ENCODE measurements at places on chromosomes 7 and 10.

GRCh38 chr7:102317231-102318059 lies 30.8 kb downstream of the SH2B2 start:
- DNase-seq, result no peak

DNA sequence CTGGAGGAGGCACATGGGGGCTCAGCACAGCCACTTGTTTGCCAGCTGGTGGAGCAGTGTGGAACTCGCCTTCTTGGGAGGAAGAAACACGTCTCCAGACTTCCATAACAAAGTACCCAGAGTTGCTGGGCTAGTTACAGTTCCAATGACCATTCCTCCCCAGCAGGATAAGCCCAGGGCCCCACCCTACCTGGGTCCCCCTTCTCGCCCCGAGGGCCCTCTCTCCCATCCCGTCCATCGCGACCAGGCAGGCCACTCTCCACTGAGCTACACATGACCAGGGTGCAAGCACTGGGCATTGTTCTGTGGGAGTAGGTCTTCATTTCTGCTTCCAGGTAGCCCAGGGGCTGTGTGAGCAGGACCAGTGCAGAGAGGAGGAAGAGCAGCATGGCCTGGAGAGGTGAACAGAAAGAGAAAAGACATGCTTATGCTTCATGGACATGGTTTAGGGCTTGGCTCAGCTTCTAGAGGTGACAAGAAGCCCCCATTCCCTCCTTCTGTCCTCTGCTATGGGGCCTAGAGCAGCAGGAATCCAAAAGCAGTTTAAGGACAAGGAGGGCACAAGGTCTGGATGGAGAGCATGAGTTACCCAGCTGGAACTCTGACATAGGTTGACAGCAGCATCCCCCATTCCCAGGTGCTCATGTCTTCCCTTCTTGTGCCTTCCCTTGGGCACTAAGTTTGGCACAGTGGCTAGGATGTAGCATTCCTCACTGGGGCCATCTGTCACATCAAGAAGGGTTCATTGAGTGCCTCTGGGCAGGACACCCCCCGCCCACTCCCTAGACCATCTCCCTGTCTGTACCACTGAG lies 2.4 kb downstream of the SFTPD start:
- DNase-seq, result no peak

- no peak for DNase-seq
These were observed 74.6 kb downstream of the CUL1 start for GRCh38 chr7:148773334-148773733.

GRCh38 chr7:96182424-96183158 lies 139.3 kb downstream of the SLC25A13 start:
- DNase-seq, result no peak

- no peak for DNase-seq
These were observed 6.5 kb downstream of the FZD8 start for GRCh38 chr10:35635576-35635975.

GRCh38 chr7:71096351-71096750 lies 35.6 kb upstream of the GALNT17 start:
- no peak for DNase-seq

DNA sequence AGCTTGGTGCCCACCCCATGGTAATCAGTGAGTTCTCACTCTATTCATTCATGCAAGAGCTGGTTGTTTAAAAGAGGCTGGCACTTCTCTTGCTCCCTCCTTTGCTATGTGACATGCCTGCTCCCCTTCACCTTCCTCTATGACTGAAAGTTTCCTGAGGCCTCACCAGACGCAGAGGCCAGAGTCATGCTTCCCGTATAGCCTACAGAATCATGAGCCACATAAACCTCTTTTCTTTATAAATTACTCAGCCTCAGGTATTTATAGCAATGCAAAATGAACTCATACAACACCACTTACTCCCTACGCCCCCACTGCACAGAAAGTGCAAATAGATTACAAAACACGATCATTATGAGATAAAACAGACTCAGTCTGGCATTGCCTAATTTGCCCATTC lies 39.0 kb downstream of the SEC61G start:
- DNase-seq, result no peak

GRCh38 chr10:7170626-7171322 lies 240.1 kb downstream of the SFMBT2 start:
- no peak for DNase-seq

- no peak for DNase-seq
These were observed 15.4 kb upstream of the GIMAP8 start for GRCh38 chr7:150435047-150435389.

- DNase-seq, result no peak
These were observed 8.9 kb downstream of the VSTM4 start for GRCh38 chr10:49106451-49106850.

- no peak for DNase-seq
These were observed 156.9 kb downstream of the PLCE1 start for GRCh38 chr10:94150541-94151184.

DNA sequence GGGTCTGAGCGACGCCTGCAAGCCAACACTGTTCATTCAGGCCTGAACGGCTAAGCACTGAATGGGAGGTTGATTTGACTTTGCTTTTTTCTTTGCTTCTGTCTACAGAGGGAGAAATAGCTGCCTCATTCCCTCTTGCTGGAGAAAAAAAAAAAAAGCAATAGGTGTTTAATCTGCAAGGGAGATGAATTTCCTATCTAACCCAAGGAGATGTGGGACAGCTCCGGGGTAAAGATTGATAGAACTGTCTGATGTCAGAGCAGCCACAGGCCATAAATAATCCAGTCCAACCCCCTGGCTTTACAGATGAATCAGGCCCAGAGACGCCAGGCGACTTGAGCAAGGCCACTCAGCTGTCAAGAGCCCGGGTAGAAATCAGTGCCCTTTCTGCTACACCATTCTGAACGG lies 168.0 kb downstream of the ARHGAP12 start:
- no peak for DNase-seq

GRCh38 chr10:70512149-70512639 lies 33.6 kb downstream of the PALD1 start:
- DNase-seq, result no peak

DNA sequence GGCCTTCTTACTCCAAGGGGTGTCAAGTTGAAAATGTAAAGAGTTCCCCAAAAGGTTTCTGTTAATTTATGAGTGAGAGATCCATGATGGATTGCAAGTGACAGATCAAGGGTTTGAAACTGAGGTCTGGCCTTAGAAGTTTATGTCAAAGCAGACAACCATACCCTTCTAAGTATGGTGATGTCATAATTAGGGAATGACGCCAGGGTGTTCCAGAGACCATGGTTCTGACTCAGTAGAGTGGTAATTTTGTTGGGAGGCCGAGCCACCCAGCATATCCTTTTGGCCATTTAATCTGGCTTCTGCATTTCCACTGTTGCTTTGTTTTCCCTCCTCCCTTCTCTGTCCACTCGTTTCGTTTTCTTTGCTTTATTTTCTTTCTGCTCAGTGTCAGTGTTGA lies 2.7 kb downstream of the TRUB1 start:
- DNase-seq, result no peak

GRCh38 chr10:75746356-75746755 lies 314.9 kb downstream of the LRMDA start:
- no peak for DNase-seq

DNA sequence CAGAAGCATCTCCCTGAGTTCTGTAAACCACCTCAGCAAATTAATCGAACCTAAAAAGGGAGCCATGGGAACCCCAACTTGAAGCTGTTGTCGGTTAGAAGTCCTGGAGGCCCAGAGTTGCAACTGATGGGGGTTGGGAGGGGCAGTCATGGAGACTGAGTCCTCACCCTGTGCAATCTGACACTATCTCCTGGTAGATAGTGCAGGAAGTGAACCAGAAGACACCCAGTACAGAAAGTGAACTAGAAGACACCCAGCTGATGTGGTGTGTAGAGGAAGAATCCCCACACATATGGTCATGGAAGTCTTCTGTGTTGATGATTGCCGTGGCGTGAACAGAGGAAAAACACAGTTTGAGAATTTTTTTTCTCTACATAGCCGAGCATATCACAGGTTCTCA lies 58.8 kb upstream of the SRRM3 start:
- DNase-seq, result no peak

- DNase-seq, result no peak
These were observed 100.0 kb downstream of the MTERF1 start for GRCh38 chr7:91780521-91780920.

GRCh38 chr7:81210137-81211064 lies 291.6 kb upstream of the SEMA3C start:
- DNase-seq, result no peak

- no peak for DNase-seq
These were observed 188.5 kb upstream of the BMPER start for GRCh38 chr7:33716581-33717477.
